CD4-positive, alpha-beta T cell treated with Interleukin-4 for 1 hour (primary cell): ENCODE measurements at places on chromosomes 5 and 9.

DNA sequence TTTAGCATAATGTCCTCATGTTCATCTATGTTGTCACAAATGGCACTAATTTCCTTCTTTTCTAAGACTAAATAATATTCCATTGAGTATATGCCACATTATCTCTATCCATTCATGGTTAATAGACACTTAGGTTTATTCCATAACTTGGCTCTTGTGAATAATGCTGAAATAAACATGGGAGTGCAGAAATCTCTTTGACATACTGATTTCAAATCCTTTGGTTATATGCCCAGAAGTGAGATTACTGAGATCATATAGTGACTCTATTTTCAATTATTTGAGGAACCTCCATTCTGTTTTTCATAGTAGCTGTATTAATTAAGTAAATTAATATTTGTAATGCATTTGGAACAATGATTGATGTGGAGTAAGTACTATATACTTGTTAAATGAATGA is 13.0 kb downstream of the SMIM3 start:
- no peak for DNase-seq

- no peak for DNase-seq
These were observed 80.6 kb downstream of the RAD23B start for GRCh38 chr9:107363516-107364152.

DNA sequence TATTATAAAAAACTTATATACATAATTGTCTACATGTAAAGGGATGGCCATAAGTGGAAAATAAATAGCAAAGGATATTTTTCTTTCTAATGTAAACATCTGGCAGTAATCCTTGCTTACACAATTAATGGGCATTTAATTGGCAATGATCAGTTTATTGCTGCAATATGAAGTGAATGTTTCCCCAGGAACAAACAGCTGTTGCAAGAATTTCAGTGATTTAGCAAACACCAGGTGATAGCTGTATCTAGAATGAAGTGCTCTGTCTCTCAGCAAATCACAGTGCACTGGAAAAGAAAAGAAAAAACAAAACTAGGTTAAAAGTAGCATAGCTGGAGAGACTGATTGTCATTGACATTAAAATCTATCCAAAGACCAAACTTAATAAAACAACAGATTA is 594.5 kb upstream of the ARRDC3 start:
- no peak for DNase-seq

DNA sequence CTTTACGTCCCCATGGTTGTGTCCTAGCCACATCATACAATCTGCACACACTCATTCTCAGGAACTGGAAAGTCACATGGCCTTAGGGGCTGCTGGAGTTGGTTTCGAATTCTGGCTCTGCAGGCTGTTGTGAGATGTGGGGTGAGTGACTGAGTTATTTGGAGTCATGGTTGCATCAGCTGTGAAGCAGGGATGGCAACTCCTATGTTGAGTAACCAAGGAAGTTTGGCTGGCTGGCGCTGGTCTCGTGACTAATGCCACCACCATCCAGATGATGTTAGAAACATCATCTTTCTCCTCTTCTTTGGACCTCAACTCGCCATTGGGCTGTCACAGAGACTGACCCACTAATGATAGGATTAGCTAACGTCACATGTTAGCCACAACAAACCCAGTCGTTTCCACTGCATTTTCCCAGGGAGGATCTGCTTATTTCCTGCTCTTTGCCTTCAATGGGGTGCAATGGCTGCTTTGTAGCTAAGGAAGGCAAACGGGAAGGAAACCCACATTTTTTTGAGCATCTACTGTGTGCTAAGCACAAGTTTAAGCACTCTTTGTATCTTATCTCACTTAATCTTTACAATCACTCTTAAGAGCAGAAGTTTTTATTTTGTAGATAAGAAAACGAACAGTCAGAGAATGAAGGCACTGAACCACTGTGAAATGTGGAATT is 78.1 kb upstream of the UBTD2 start:
- peak; percentile 86 for DNase-seq

DNA sequence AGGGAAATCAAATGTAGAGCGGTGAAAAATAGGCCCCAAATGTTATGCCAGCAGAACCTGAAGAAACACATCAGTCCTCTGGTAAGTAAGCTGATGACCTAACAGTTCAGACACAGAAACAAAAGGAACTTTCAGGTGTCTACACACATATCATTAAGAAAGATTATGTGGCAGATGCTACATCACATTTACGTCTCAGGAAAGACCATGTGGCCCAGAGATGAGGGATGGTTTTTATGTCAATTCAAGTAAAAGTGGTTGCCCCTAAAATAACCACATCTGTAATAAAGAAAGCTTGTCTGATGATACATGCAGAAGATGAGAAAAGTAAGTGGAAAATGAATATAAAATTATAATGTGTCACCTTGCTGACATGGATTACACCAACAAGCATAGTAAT is 31.4 kb downstream of the GNAQ start:
- no peak for DNase-seq

- DNase-seq, result no peak
These were observed 45.2 kb downstream of the ANKDD1B start for GRCh38 chr5:75656311-75657003.

DNA sequence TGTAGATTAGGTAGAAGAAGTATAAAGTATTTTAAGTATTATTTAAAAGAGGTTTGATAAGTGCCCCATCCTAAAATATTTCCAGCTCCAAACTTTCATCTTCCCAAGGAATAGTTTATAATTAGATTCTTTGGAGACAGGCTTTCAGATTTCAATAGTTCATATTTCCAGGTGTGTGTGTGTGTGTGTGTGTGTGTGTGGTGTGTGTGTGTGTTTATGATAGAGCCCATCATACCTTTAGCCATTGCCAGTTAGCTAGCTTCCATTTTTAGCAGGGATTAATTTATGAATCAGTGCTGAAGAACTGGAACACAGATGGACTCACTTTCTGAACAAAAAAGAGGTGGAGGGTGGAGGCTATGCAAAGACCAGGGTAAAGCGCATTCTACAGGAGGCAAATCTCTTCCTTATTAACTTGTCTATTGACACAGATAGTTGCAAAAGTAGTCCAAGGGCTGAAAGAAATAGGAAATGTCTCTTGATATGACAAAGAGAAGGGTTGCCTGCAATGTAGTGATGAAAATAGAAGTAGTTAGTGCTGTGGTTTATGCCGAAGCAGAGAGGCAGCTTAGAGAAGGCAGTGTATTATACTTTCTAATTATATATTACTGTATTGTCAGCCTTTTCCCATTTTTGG is 301.1 kb downstream of the MAN2A1 start:
- no peak for DNase-seq

GRCh38 chr5:10913841-10914240 is 152.8 kb upstream of the DAP start:
- DNase-seq, result peak; percentile 27

DNA sequence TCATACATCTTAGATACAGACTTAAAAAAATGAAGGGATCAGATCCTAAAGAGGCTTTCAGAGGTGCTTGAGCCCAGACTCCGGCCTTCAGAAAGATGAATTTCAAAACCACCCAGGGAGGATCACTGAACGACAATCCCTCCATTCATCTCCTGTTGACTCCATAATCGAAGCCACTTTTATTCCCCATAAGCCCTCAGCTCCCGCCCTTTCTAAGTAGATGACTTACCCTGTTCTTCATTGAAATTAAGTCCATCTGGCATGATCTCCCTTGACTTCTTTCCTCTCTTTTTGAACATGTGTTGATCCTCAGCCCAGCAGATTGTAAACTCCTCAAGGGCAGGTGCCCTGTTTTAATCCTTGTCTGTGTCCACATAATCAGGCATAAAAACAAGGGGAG is 50.8 kb upstream of the ASTN2 start:
- no peak for DNase-seq

DNA sequence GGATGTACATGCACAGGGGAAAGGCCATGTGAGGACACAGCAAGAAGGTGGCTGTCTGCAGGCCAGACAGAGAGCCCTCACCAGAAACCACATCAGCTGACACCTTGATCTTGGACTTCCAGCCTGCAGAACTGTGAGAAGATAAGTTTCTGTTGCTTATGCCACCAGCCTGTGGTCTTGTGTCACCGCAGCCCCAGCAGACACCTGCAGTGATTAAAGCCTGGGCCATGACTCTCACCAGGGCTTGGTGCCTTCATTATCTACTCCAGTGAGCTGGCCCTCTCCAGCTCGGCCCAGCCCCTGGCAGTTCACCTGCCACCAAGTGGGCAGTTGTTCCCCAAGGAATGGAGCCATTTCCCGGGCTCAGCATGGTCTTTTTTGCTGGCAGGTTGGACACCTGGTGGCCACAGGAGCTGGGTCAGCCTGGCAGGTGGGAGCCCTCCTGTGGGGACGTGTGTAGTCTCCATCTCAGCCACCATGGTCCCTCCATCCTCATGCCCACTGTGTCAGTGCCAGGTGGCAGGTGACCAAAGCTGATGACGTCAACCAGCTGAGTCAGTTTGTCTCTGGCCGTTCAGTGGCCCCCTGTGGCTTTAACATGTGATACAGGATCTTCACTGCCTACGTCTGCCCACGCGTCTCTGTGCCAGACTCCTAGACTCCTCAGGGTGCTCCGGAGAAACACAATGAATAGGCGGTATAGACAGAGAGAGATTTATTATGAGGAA is 99.9 kb upstream of the PPP1R26 start:
- DNase-seq, result no peak
